Activated CD4-positive, alpha-beta T cell treated with anti-CD3 and anti-CD28 coated beads for 36 hours (primary cell): ENCODE measurements at places on chromosomes 1 and 21.

- DNase-seq, result no peak
Observed at GRCh38 chr1:2496087-2496622, 20.1 kb downstream of the PLCH2 start.

- DNase-seq, result no peak
Observed at GRCh38 chr21:17989780-17990179, 170.6 kb upstream of the C21orf91 start.

GRCh38 chr21:45130324-45130774 is 56.0 kb downstream of the ADARB1 start:
- DNase-seq, result no peak

DNA sequence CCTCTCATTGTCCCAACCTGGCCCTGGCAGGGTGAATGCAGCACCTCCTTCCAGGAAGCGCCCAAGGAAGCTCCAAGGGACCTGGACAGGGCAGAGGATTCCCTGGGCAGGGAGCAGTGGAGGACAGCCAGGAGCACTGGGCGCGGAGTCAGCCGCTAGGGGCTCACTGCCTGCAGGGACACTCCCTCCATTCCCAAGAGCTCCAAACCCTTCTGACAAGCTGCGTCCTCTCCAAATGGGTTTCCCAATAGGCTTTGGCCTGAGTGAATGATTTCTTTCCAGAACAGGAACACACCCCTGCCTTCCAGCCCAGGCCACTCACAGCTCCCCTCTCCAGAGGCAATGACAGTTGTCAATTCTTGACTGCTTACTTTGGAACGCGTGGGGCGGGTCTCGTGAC is 128.5 kb upstream of the EDN2 start:
- DNase-seq, result no peak

DNA sequence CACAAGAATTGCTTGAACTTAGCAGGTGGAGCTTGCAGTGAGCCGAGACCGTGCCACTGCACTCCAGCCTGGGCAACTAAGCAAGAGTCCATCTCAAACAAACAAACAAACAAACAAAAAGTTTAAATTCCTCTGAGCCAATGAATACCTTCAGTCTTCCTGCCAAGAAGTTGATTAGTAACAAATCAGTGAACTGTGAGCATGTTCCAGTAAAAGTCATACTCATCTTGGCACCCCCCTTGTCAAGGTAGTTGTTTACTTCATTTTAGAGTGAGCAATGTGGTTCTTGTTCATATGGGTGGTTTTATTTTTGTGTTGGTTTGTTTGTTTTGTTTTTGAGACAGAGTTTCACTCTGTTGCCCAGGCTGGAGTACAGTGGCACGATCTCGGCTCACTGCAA is 18.0 kb upstream of the SLC2A7 start:
- DNase-seq, result no peak

GRCh38 chr1:68301471-68302001 is 69.2 kb upstream of the WLS start:
- no peak for DNase-seq

- peak; percentile 76 for DNase-seq
Observed at GRCh38 chr1:206581571-206581981, 30.7 kb downstream of the EIF2D start.

GRCh38 chr1:100703052-100703451 is 16.5 kb upstream of the VCAM1 start:
- DNase-seq, result no peak

DNA sequence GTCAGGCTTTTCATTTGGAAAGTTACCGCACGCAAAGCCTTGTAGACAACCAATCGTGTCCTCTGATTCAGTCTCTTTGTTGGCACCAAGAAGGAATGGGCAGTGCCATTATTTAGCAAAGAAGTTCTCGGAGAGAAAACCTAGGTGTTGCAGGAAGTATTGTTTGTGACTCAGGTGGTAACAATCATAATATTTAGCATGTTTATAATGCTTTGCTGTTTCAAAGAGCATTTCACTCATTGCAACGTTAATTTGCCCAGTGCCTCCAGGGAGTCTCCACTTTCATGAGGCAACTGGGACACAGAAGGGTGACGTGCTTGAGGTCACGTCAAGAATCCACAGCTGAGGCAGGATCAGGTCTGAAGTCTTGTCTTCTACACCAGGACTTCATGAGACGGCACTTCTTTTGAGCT is 31.4 kb downstream of the STPG1 start:
- DNase-seq, result no peak

GRCh38 chr1:71693581-71693980 is 588.8 kb downstream of the NEGR1 start:
- DNase-seq, result no peak

GRCh38 chr1:14768582-14769304 is 170.3 kb downstream of the KAZN start:
- no peak for DNase-seq

- DNase-seq, result no peak
Observed at GRCh38 chr21:16535102-16535422, 805.3 kb downstream of the USP25 start.

DNA sequence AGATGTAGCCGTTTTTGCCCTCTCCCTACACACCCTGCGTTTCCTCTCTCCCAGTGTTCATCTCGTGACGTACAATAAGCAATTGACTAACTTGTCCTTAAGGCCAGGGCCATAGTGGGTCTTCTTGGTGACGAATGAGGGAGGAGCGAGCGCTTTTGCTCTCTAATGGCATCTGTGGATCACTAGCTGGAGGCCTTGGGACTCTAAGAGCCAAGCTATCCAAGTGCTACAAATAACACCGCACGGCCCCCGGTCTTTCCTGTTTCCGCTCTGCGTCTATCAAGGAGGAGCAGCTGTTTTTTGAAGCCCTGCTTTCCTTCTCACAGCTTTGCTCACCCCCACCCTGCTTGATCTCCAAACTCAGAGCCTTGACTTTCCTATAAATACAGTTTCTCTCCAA is 25.2 kb downstream of the EVA1C start:
- DNase-seq, result peak; percentile 13

DNA sequence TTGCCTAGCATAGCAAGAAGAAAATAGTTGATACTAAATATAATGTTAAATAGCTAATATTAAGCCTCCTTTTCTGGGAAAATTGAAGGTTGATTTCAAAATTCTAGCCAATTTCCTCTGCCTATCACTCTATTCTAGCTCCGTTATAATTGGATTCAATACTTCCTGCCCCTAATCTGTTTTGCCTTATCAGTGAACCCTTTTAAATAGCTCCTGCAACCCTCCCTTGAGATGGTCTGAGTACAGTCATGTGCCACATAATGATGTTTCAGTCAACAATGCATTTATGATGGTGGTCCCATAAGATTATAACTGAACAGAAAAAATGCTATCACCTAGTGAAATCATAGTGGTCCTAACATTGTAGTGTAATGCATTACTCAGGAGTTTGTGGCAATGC is 79.7 kb upstream of the PBX1 start:
- no peak for DNase-seq

DNA sequence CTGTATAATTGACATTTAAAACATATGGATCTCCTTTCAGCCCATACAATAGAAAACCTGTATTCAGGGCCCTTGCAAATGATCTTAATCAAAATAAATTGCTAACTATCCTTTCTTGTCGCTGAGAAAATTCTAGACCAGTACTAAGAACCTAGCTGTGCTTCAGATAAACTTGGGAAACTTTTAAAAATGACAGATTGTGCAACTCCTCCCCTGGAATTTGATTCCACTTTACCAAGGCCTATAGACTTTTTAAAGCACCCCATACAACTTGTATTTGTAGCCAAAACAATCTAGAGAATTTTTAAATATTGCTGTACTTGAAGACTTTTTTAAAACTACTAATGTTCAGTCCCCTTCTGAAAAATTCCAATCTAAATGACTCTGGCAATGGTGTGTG is 51.6 kb downstream of the ZNF644 start:
- no peak for DNase-seq

- no peak for DNase-seq
Observed at GRCh38 chr1:59164371-59164770, 132.5 kb upstream of the FGGY start.
